ENCODE measurements at places on chromosomes 5 and 9.

DNA sequence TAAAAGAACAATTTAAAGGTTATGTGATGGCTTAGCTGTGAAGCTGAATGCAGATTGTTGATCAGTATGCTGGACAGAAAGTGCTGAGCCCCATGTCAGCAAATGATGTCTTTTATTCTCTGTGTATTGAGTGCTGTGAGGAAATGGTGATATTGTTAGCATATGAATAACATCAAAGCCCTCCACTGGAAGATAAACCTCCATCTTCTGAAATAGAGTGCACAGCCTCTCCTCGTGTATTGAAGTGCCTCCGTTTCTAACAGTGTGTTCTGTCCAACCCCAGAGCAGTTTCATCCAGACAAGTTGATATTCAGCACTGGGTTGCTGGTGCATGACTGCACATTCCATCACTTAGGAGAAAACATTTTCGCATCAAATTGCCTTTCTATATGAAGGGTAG lies 242.9 kb downstream of the CSNK1G3 start:
- no peak for DNase-seq

GRCh38 chr5:149166128-149166527 lies 24.8 kb downstream of the ABLIM3 start:
- DNase-seq = no peak

DNA sequence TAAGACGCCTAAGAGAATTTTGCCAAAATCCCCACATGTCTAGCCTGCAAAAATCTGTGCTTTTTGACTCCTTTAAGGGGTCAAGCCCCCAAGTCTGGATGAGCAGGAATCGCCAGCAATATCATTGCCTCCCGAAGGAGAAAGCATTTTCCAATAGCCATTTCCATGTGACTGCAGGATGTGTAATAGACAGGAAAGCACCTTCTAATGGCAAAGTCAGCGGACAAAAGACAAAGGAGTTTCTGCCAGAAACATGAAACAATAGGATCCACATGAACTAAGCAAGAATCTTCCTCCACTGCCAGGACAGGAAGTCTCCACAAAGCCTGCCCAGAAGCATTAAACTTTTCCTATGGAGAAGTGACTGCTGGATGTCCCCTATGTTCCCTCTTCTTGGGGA lies 177.1 kb upstream of the PCSK5 start:
- peak; percentile 57 for DNase-seq

DNA sequence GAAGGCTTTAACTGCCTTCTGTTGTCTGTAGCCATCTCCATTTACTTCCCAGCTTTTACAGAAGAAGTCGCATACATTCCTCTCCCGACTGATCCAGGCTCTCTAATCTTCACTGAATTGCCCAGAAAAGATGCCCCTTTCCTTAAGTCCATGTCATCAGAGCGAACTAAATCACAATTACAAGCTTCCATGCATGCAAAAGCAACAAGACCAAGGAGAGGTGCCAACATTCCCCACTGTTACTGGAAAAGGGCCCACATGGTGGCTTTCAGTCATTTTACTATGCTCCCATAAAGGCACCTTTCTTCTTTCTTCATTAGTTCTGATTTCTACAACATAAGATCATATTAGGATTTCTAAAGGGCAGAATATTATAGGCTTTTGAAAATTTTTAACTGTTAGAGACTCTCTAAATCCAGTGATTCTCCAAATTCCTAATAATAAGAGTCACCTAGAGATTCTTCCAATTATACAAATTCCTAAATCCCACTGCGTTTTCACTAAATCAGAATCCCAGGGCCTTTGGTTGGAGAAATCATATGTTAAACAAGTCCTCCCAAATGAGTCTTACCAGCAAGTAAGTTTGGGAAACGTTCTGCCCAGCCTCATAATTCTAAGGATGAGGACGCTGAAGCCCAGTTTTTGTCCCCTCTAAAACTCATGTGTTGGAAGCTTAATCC lies 17.0 kb upstream of the ZFR start:
- DNase-seq = no peak

DNA sequence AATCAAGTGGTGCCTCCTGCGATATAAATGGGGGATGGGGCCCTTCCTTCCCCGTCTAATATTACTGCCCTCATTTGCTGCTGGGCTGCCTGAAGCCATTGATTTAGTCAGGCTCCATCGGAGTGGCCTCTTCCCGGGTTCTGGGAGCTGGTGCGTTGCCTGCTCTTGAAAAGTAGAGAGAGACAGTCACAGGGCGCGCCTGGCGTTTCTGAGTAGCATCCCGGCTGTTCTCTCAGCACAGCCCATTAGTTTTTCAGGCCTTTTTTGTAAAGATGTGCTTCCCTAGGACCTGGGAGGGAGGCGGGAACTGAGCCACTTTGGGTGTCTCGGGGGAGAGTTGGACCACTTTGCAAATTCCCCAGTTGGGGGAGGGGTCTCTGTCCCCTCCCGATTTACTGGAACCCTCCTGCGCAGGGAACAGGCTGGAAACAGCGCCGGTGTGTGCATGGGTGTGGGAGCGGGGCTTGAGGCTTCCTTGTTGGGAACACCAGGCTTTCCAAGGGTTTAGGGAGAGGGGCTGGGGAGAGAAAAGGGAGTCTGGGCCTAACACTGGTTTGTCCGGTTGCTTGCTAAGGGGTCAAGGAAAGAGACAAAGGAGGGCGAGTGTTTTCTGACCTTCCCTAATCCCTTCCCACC lies 4.7 kb downstream of the PRDM6 start:
- no peak for DNase-seq

DNA sequence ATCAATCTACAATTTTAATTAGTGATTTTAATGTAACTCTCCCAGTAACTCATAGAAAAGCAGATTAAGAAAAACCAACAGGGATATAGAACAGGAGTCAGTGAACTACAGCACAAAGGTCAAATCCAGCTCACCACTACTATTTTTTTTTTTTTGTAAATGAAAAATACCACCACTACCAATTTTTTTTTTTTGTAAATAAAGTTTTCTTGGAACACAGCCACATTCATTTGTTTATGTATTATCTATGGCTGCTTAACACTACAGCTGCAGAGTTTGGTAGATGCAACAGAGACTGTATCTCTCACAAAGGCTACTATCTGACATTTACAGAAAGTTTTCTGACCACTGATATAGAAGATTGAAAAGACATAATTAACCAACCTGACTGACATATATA lies 11.7 kb downstream of the ZNF510 start:
- DNase-seq = no peak

DNA sequence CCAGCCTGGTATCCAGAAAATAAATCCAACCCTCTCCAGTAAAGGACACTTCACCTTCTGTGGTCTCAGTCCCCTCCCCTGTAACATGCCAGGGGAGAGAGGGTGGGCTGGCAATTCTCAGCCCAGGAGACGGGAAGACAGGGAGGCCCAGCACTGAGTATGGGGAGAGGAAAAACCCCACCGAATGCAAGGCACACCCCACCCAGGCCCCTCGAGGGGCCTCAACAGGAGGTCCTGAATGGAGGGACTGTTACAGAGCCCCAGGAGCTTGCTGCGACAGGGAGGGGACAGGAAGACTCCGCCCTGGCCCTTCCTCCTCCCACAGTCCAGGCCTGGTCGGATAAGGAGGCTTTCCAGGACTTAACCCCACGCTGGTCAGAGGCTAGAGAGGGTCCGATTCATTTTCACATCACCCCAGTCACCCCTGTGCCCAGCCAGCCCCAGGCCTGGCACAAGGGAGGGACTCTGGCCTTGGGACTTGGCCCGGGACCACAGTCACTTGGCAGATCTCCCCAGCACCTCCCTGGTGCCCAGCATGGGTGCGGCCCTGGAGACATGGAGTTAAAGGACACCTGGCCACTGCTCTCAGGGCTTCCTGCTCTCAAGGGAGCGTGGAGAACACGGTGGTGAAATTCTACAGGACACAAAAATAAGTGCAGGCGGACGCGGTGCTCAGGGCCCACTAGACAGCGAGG lies 44.9 kb upstream of the STXBP1 start:
- DNase-seq = peak; percentile 57

DNA sequence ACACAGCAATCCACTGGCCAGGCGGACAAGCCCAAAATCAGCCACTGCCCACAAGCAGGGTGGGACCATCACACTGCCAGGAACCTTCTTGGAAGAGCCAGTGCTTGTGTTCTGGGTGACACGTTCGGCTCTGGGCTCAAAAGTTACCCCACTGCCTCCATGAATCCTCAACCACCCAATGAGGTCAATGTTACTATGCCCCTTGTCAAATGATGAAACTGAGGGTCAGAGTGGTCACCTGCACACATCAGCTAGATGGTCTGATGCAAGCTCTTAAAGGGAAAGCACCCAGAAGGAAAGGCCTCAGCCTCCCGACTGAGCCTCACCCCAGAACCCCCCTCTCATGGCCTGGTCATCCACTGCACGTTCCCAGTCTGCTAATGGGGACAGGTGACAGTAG lies 114.8 kb downstream of the VAV2 start:
- DNase-seq = no peak

- no peak for DNase-seq
Measured at GRCh38 chr5:78550891-78551290, 97.7 kb downstream of the LHFPL2 start.

DNA sequence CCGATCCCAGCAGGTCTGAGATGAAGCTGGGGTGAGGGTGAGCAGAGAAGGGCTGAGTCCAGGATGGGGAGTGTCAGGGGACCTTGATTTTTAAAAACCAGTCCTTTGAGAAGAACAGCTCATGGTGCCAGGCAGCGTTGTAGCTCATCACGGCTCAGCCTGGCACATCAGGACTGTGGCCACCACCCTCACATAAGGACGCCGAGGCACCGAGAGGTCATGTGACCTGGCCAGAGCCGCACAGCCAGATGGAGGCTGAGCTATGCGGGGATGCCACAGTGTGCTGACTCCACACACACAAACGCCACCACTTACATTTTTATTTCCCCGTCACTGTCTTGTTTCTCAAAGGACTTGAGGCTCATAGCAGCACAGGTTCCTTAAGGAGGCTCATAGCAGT lies 32.9 kb upstream of the CEP72 start:
- no peak for DNase-seq

DNA sequence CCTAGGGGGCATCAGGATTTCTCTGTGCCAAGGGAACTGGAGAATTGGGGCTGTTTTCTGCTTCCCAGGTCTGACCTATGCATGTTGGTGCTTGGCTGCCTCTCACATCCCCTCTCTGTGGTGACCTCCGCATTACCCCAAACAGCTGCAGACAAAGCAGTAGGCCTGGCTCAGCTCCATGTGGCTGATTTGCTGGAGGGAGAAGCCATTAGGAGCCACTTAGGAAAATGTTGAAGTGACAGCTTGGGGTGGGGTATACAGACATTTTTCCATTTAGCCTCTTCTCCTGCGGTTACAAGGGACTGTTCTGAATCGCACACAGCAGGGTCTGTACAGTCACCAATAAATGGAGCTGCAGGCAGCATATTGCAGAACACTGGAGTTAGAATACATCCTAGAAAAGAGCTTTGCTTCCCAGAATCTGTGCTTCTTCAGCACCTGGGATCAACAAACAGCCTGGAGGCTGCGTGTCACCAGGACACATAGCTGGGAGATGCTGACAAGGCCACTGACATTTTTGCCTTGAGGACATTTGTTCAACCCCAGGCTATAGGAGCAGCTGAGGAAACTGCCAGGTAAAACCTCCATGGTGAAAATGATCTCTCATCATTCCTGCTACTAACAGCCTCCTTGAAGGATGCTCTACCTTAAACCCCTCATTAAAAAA lies 335.3 kb downstream of the DIRAS2 start:
- peak; percentile 76 for DNase-seq

DNA sequence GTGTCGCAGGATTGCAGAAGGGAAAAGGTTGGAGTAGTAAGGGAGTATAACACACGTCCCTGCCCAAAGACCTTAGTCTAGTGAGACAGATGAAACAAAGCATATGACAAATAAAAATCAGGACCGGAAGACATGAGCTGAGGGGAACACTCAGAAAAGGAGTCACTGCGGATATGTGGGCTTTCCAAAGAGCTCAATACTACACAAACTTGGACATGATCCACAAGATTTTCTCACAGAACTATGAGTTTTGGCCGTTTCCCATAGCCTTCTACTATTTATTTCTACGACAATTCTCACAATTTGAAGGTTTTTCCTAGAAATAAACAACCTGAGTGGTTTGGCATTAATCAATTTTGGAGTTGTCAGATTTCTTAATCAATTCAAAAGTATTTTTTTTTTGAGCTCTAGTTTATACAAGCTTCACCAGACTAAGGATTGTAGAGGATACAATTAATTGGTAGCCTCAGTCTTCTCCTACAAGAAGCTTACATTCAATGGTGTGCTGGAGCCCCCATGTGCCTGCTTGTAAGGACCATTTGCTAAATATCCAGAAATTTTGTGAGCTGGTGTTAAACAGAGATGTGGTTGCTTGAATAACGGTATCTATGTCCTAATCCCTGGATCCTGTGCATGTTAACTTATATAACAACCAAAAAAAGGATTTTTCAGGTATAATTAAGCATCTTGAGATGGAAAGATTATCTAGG lies 91.4 kb downstream of the ADAMTS12 start:
- DNase-seq = no peak

- no peak for DNase-seq
Measured at GRCh38 chr5:57725658-57726504, 243.3 kb upstream of the ACTBL2 start.

DNA sequence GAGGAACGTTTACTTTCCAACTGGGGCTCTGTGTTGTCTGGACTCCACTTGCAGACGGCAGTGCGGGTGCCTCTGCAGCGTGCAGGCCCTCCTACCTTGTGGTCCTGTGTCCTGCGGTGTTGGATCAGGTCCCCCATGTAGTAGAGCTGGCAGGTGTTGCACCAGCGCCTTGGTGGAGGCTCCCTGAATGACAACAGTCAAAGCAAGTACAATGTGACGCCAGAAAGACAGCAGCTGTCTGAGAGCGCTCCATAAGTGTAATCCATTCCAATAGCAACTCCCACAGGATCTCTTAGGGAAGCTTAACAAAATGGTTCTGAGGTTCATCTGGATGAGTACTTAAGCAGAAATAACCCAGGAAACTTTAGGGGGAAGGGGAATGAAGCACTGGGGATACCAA lies 9.9 kb downstream of the BBLN start:
- DNase-seq = no peak

- DNase-seq = no peak
Measured at GRCh38 chr9:38118862-38119438, 49.9 kb upstream of the SHB start.

- DNase-seq = no peak
Measured at GRCh38 chr9:23586906-23587305, 239.1 kb downstream of the ELAVL2 start.

DNA sequence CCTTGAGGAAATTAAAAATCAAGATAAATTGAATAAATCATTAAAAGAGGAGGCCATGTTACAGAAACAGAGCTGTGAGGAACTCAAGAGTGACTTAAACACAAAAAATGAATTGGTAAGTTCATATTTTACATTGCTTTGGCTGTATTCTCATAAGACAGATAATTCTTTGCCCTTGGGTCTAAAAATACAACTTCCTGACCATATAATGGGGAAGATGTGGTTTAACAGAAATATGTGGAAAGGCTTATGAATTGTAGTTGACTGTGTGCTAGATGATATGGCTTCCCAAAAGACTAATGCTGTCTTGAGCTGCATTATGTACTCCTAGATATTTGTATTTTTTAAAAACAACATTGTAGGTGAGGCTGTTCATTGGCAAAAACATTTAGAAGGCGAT lies 33.1 kb downstream of the CNTRL start:
- DNase-seq = no peak

- DNase-seq = no peak
Measured at GRCh38 chr5:6543830-6544560, 88.8 kb downstream of the NSUN2 start.

GRCh38 chr9:29806937-29807618 lies 2233.8 kb upstream of the C9orf72 start:
- DNase-seq = no peak
